Aortic smooth muscle cell (primary cell): ENCODE measurements at places on chromosomes 2 and 18. TPM values are rescaled to one million over a fixed set of nuclear protein-coding genes. Genes with fewer than 3 reads are reported as not detected.

SERPINB12 gene
- total RNA-seq = not detected in 2 replicates

IL1RL1 gene
- 0.62 and 1.1 TPM in 2 replicates for total RNA-seq

FAM110C gene
- under 0.01 TPM in 1 of 2 replicates, not detected in the other for total RNA-seq

TCF23 gene
- total RNA-seq = not detected in 2 replicates

SERPINB13 gene
- total RNA-seq = not detected in 2 replicates

ADRA2B gene
- not detected in 2 replicates for total RNA-seq

FAP gene
- total RNA-seq = 91.9 and 141 TPM in 2 replicates

MORN2 gene
- 22.5 and 28.9 TPM in 2 replicates for total RNA-seq

TTR gene
- not detected in 2 replicates for total RNA-seq

HJURP gene
- total RNA-seq = 8.2 and 20.3 TPM in 2 replicates

HOXD12 gene
- not detected in 2 replicates for total RNA-seq

ALLC gene
- total RNA-seq = not detected in 2 replicates

RGPD3 gene
- total RNA-seq = 0.12 and 0.13 TPM in 2 replicates

DAW1 gene
- total RNA-seq = 1.4 and 4.1 TPM in 2 replicates

WDPCP gene
- 13.3 and 13.7 TPM in 2 replicates for total RNA-seq

WDR75 gene
- 39.7 and 42.8 TPM in 2 replicates for total RNA-seq

CIDEA gene
- not detected in 2 replicates for total RNA-seq

LYG2 gene
- not detected in 2 replicates for total RNA-seq

SPC25 gene
- total RNA-seq = 3.9 and 5.7 TPM in 2 replicates

SPP2 gene
- total RNA-seq = not detected in 2 replicates

MBP gene
- total RNA-seq = 13.1 and 20.5 TPM in 2 replicates

COA5 gene
- total RNA-seq = 34.1 and 37.8 TPM in 2 replicates

SULT1C4 gene
- total RNA-seq = 0.13 and 0.19 TPM in 2 replicates

FBXO36 gene
- 2.4 and 2.5 TPM in 2 replicates for total RNA-seq

HOXD13 gene
- not detected in 2 replicates for total RNA-seq

NT5DC4 gene
- not detected in 2 replicates for total RNA-seq

COPS7B gene
- total RNA-seq = 12.8 and 15.2 TPM in 2 replicates

CREG2 gene
- total RNA-seq = 0.37 and 1.1 TPM in 2 replicates

GPR45 gene
- total RNA-seq = not detected in 2 replicates

C2orf15 gene
- not detected in 2 replicates for total RNA-seq

SFT2D3 gene
- total RNA-seq = 4.4 TPM in 2 replicates

INHA gene
- total RNA-seq = 0.13 and 0.25 TPM in 2 replicates

SLC4A5 gene
- total RNA-seq = under 0.01 and 0.31 TPM in 2 replicates

MARCHF4 gene
- total RNA-seq = 2.1 and 4.5 TPM in 2 replicates

ARHGAP28 gene
- total RNA-seq = 4.9 and 5.1 TPM in 2 replicates

NOL4 gene
- total RNA-seq = not detected in 2 replicates
